Activated naive CD4-positive, alpha-beta T cell treated with anti-CD3 and anti-CD28 coated beads for 36 hours (primary cell): ENCODE measurements at places on chromosomes 7 and 10. TPM values are rescaled to one million over a fixed set of nuclear protein-coding genes. Genes with fewer than 3 reads are reported as not detected.

The CAMK2B gene
- total RNA-seq = 0.38 TPM

The CCDC136 gene
- 5.9 TPM for total RNA-seq

The TRIM8 gene
- total RNA-seq = 18.8 TPM

The NOBOX gene
- not detected for total RNA-seq

The HDAC9 gene
- total RNA-seq = not detected

The COL28A1 gene
- total RNA-seq = not detected

The GRID2IP gene
- total RNA-seq = 0.12 TPM

The ITGA8 gene
- not detected for total RNA-seq

The CPED1 gene
- not detected for total RNA-seq

The LIPM gene
- total RNA-seq = not detected

The NPY4R2 gene
- not detected for total RNA-seq

The CTBP2 gene
- total RNA-seq = 0.42 TPM

The NKX6-2 gene
- total RNA-seq = not detected

The RHBDD2 gene
- total RNA-seq = 24.0 TPM

The VIPR2 gene
- 0.83 TPM for total RNA-seq

The GNGT1 gene
- total RNA-seq = not detected

The FAM221A gene
- total RNA-seq = 10.0 TPM

The MARCHF5 gene
- 26.1 TPM for total RNA-seq

The SPDYE2B gene
- 0.19 TPM for total RNA-seq

The FXYD4 gene
- not detected for total RNA-seq

The UNCX gene
- not detected for total RNA-seq

The ATP6V0A4 gene
- total RNA-seq = not detected

The RHEB gene
- total RNA-seq = 58.7 TPM
